Stimulated activated CD8-positive, alpha-beta memory T cell treated with anti-CD3 and anti-CD28 coated beads, Interleukin-7, amount 100 ng/mL, for 4 hours (primary cell): ENCODE measurements at places on chromosomes 16 and 17.
A peak's percentile ranks its signal among the peaks of the same experiment; 100 is the strongest.

- peak; percentile 8 for DNase-seq
These were observed 27.4 kb downstream of the EMP2 start for GRCh38 chr16:10552998-10553491.

DNA sequence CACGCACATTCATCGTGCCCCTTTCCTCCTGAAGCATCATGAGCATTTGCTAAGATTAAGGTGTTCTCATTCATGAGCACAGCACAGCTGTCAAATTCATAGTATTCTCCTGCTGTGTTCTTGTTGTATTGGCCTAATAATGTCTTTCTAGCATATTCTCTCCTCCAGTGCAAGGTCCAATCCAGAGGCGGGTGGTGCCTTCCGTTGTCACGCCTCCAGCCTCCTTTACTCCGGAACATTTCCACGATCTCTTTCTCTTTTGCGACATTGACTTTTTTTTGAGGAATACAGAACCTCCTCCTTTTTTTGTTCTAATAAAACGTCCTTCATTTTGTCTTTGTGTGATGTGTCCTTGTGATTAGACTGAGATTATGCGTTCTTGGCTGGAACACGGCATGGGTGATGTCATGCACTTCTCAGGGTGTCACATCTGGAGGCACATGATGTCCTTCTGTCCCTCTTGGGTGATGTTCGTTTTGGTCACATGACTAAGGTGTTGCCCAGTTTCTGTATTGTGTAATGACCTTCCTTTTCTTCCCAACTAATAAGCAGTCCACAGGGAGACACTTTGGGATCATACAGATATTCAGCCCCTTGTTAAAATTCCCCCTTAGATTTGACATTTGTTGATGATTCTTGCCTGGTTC is 66.3 kb downstream of the CLEC16A start:
- DNase-seq, result no peak

- DNase-seq, result no peak
These were observed 212.5 kb downstream of the KATNIP start for GRCh38 chr16:27762441-27762840.

DNA sequence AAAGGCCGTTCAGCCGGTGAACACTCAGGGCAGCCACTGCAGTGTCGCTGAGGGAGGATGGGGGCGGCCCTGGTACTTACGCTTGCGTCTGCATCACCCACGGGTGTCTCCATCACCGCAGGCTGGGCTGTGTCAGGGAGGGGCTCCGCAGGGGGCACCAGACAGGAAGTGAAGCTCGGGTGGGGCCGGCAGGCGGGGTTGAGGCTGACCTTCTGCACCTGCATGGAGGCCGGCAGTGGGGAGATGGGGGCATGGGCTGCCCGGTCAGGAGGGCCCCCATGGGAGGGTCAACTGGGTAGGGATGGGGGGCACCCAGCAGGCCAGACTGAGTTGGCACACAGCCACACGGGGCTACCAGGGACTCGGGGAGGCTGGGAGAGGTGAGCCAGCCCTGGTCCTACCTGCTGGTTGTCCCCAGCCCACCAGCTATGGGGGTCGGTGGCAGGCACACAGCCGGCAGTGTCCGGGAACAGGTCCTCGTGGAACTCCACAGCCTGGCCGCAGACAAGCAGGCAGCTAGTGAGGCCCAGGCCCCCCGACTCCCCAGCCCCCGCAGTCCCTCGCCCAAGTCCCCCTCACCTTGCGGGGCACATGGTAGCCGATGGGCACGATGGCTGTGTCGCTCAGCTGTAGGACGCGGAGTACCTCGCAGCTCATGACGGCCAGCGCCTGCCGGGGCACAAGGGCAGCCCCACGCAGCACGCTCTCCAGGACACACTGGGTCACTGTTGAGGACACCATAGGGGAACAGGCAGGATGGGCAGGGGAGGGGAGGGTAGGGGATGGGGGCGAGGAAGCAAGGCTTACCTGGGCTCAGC is 7.2 kb upstream of the VASN start:
- DNase-seq, result no peak

GRCh38 chr16:51119973-51120729 is 30.9 kb downstream of the SALL1 start:
- no peak for DNase-seq
